Activated CD4-positive, alpha-beta memory T cell treated with anti-CD3 and anti-CD28 coated beads for 36 hours (primary cell): ENCODE measurements at places on chromosomes 2 and 18. TPM values are rescaled to one million over a fixed set of nuclear protein-coding genes. Genes with fewer than 3 reads are reported as not detected.

GRCh38 chr18:42330296-42330695 lies 375.3 kb downstream of the PIK3C3 start:
- H3K36me3 ChIP-seq = no peaks in the 10 kb centered on the region
- no peak overlapping the region for H3K27ac ChIP-seq
- no peak for DNase-seq
- H3K27me3 ChIP-seq = no peaks in the 10 kb centered on the region

GRCh38 chr18:48550101-48550729 lies 11.4 kb downstream of the CTIF start:
- no peaks in the 10 kb centered on the region for H3K36me3 ChIP-seq
- H3K4me3 ChIP-seq = no peak overlapping the region
- no peaks in the 10 kb centered on the region for H3K4me1 ChIP-seq
- H3K27me3 ChIP-seq = no peaks in the 10 kb centered on the region
- no peak for DNase-seq

- H3K4me3 ChIP-seq = no peak overlapping the region
- DNase-seq = no peak
- peaks cover 11% of the 10 kb centered on the region for H3K36me3 ChIP-seq
- no peak overlapping the region for H3K27ac ChIP-seq
- H3K4me1 ChIP-seq = peaks cover 29% of the 10 kb centered on the region
Observed at GRCh38 chr18:8741117-8741516, 35.8 kb downstream of the MTCL1 start.

DNA sequence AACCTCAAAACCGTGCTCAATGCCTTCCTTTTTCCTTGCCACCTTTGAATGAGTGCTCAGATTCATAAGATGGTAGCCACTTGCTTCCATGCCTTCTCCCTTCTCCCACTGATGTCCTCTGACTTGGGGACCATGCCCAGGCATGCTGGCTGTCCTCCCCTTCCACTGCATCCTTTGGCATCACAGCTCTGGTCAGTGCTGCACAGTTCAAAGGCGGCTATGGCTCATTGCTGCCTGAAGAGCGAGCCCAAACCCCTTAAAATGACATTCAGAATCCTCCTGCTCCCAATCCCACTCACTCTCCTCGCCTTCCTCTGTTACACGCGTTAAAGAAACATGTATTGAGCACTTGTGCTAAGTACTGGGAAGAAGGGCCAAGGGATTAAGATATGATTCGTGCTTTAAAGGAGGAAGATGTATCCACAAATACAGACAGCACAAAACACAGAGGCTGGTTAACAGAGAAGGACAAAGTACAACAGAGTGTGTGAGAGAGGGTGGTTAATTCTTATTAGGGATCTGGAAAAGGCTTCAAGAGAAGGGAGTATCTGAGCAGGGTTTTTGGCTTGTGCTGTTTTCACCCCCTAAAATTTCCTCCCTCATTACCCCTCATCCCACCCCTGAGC lies 81.8 kb downstream of the CERKL start:
- no peaks in the 10 kb centered on the region for H3K4me1 ChIP-seq
- H3K36me3 ChIP-seq = no peaks in the 10 kb centered on the region
- DNase-seq = no peak
- H3K27me3 ChIP-seq = no peaks in the 10 kb centered on the region
- no peak overlapping the region for H3K27ac ChIP-seq

Gene IGFBP2
- total RNA-seq = 0.85 TPM

Gene CYRIA
- total RNA-seq = 0.99 TPM

DNA sequence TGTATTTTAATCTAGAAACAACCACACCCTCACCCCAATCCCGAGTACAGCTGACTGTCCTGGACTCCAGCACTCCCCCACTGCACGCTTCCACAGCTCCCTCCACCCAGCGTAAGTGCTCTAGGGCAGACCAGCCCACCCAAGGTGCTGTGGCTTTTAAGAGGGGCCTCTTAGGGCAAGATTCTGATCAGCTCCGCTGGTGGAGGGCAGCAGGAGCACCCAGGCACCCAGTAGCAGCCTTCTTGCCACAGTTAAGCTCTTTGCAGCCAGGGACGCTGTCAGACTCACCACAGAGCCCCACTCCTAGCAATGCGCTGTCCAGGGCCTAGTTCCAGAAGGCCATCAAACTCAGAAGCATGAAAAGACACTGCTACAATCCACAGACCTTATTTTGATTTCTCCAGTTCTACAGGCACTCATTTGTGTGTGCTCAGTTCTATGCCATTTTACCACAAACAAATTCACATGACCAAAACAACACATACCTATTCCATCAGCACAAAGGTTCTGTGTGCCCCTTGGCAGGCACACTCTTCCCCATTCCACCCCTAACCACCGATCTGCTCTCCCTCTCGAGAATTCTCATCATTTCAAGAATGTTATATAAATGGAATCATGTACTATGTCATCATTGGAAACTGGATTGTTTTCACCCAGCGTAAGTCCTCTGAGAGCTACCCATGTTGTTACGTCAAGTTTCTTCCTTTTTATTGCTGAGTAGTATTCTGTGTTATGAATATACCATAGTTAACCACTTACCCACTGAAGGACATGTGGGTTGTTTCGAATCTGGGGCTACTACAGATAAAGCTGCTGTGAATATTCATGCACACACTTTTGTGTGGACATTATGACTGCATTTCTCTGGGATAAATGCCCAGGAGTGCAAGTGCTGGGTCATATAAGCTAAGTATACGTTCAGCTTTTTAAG lies 40.4 kb downstream of the PTPN2 start:
- H3K36me3 ChIP-seq = peaks cover 26% of the 10 kb centered on the region
- peak; percentile 25 for DNase-seq
- H3K4me1 ChIP-seq = peaks cover 86% of the 10 kb centered on the region

- H3K27me3 ChIP-seq = no peaks in the 10 kb centered on the region
- no peak for DNase-seq
Observed at GRCh38 chr18:3667255-3668137, 217.5 kb downstream of the TGIF1 start.

DNA sequence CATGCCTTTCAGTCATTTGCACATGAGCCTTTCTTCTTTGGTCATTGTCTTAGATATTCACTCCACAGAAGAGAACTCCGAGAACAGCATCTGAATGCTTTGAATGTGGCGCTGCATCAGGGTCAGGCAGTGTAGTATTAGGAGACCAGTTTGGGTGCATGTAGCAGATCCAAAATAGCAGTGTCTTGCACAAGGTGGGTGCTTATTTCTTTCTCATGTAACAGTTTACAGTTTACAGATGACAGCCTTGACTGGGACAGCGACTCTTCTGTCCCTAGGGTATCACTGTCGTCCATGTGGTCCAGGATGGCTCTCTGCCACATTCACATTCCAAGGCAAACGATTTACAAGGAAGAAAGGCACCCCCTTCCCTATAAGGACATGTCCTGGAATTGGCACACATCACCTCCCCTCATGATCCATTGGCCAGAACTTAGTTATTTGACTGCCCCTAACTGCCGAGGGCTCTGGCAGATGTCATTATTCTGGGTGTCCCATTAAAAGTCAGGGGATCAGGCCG lies 101.0 kb downstream of the STPG4 start:
- no peak for DNase-seq
- no peak overlapping the region for H3K27ac ChIP-seq
- H3K27me3 ChIP-seq = no peaks in the 10 kb centered on the region
- peaks cover 36% of the 10 kb centered on the region for H3K4me1 ChIP-seq

Gene ALLC
- not detected for total RNA-seq

Gene SLC19A3
- total RNA-seq = not detected

Gene MEX3C
- total RNA-seq = 56.6 TPM

Gene CCDC150
- 13.9 TPM for total RNA-seq

Gene RAX
- total RNA-seq = not detected

Gene NXPH2
- total RNA-seq = not detected

Gene RPIA
- total RNA-seq = 50.7 TPM

- peak overlapping the region; percentile 49 for H3K4me3 ChIP-seq
- DNase-seq = peak; percentile 43
- no peaks in the 10 kb centered on the region for H3K36me3 ChIP-seq
- H3K27me3 ChIP-seq = peaks cover 26% of the 10 kb centered on the region
- H3K27ac ChIP-seq = no peak overlapping the region
- no peaks in the 10 kb centered on the region for H3K4me1 ChIP-seq
Observed at GRCh38 chr18:48007955-48008701, 77.7 kb upstream of the SMAD2 start.

DNA sequence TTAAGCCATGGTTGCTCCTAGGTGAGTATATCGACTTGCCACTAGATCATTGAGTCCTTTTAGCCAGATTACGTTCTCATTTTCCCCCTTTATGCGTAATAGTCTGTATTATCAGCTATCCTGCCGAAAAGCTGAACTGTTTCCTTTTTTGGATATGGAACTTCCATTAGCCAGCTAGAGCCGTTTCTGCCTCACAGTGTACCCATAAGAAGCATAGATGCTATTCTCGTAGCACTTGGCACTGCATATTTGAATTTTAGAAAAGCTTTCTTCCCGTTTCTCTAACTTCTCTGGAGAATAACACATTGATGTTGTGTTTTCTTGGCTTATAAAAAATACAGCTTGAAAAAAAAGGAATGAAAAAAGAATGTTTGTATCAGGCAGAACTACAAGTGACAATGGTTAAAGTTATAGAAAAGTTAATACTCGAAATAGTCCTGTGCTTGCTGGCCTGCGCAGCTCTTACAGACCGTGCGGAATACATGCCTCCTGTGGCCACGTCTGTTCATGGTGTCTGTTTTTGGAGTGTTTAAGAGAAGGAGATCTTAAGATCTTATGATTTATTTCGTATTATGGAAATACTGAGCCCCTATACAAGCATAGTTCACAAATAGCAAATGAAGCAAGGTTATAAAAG lies 710 bp downstream of the DUSP19 start:
- H3K36me3 ChIP-seq = no peaks in the 10 kb centered on the region
- no peak for DNase-seq
- H3K4me1 ChIP-seq = peaks cover 7% of the 10 kb centered on the region
- peak overlapping the region; percentile 86 for H3K4me3 ChIP-seq
- H3K27me3 ChIP-seq = no peaks in the 10 kb centered on the region

DNA sequence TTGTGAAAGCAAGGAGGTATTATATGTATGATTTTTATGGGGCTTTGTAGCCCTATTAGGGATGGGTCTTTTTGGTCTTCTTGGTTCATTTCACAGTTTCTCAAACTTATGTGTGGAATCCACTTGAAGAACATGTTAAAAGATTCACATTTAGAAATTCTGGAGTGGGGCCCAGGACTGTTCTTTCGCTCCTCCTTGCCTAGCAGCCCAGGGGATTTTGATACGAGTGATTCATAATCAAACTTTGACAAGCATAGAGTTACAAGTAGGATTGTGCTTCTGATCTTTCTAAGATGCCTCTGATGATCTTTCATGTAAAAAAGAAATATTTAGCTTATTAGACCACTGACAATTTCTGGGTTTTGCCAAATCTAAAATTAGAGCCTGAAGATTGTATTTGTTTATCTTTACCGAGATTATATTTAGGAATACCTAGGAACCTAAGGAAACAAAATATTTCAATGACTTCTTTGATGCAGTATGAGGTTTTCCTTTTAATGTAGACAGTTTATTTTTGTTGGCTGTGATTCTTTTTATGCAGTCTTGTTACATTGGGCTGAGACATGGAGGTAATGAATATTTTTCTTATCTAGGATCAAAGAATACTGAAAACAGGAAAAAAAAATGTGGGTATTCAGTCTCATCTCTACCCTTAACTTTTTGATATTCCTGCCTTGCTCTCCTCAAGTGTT lies 324.0 kb downstream of the PARD3B start:
- DNase-seq = no peak
- no peaks in the 10 kb centered on the region for H3K36me3 ChIP-seq
- H3K4me1 ChIP-seq = peaks cover 12% of the 10 kb centered on the region
- no peak overlapping the region for H3K4me3 ChIP-seq

- H3K4me1 ChIP-seq = peaks cover 10% of the 10 kb centered on the region
- DNase-seq = no peak
- H3K4me3 ChIP-seq = no peak overlapping the region
- no peaks in the 10 kb centered on the region for H3K27me3 ChIP-seq
Observed at GRCh38 chr2:148570989-148571388, 73.6 kb upstream of the EPC2 start.

Gene ST8SIA5
- not detected for total RNA-seq

DNA sequence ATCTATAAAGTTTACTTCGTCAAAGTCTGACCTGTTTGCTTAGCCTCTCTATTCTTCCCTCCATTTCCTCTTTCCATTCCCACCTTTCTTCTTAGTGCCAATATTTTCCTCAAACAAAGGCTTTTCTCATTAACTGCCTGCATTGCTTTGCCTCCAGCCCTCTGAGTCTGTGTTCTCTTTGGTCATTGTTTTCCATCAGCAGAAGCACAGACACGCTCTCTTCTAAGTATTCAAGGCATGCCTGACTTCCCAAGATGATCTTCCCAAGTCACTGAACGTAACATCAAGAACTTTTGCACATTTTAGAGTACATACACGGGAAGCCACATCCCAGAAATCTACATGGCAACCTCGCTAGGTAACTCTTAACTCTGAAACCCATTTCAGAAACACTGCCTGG lies 32.6 kb upstream of the ANXA4 start:
- H3K4me3 ChIP-seq = no peak overlapping the region
- H3K27me3 ChIP-seq = no peaks in the 10 kb centered on the region
- H3K4me1 ChIP-seq = peaks cover 6% of the 10 kb centered on the region
- no peak for DNase-seq
- H3K36me3 ChIP-seq = no peaks in the 10 kb centered on the region
- no peak overlapping the region for H3K27ac ChIP-seq

Gene RUFY4
- total RNA-seq = 0.93 TPM

- peak overlapping the region; percentile 74 for H3K4me3 ChIP-seq
- H3K27ac ChIP-seq = peak overlapping the region; percentile 100
- DNase-seq = no peak
Observed at GRCh38 chr2:196242131-196242620, 70.8 kb upstream of the STK17B start.

GRCh38 chr2:229256376-229256775 lies 14.7 kb downstream of the PID1 start:
- no peaks in the 10 kb centered on the region for H3K27me3 ChIP-seq
- no peak overlapping the region for H3K27ac ChIP-seq
- H3K4me3 ChIP-seq = no peak overlapping the region

DNA sequence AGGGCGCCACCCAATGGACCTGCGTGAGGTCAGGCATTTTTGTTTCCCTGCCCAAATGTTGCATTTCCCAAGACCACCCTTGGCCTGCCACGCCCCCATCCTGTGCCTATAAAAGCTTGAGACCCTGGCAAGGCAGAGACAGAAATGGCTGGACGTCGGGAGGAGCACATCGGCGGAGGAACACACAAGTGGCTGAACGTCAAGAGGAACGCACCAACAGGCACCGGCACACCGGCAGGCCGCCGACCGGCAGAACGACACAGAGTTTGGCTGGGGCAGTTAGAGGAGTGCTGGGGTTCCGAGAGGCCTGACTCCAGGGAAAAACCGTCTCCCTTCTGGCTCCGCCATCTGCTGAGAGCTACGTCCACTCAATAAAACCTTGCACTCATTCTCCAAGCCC lies 35.9 kb downstream of the DCDC2C start:
- no peak overlapping the region for H3K4me3 ChIP-seq
- no peaks in the 10 kb centered on the region for H3K4me1 ChIP-seq
- H3K36me3 ChIP-seq = no peaks in the 10 kb centered on the region
- H3K27me3 ChIP-seq = peaks cover 15% of the 10 kb centered on the region

- H3K36me3 ChIP-seq = no peaks in the 10 kb centered on the region
- H3K4me3 ChIP-seq = no peak overlapping the region
- DNase-seq = no peak
- no peak overlapping the region for H3K27ac ChIP-seq
- H3K4me1 ChIP-seq = no peaks in the 10 kb centered on the region
- H3K27me3 ChIP-seq = no peaks in the 10 kb centered on the region
Observed at GRCh38 chr2:57536535-57537231, 509.9 kb upstream of the VRK2 start.

- H3K4me1 ChIP-seq = no peaks in the 10 kb centered on the region
- no peak overlapping the region for H3K4me3 ChIP-seq
- no peak overlapping the region for H3K27ac ChIP-seq
- H3K36me3 ChIP-seq = no peaks in the 10 kb centered on the region
- DNase-seq = no peak
- H3K27me3 ChIP-seq = peaks cover 21% of the 10 kb centered on the region
Observed at GRCh38 chr2:238857959-238858358, 10.1 kb downstream of the TWIST2 start.

Gene PPP4R3B
- total RNA-seq = 62.4 TPM

Gene HAT1
- total RNA-seq = 86.2 TPM
